NCI-H1436 treated with DMSO at 0.1 percent for 48 hours (cell line): ENCODE measurements at places on chromosomes 11 and 22.

DNA sequence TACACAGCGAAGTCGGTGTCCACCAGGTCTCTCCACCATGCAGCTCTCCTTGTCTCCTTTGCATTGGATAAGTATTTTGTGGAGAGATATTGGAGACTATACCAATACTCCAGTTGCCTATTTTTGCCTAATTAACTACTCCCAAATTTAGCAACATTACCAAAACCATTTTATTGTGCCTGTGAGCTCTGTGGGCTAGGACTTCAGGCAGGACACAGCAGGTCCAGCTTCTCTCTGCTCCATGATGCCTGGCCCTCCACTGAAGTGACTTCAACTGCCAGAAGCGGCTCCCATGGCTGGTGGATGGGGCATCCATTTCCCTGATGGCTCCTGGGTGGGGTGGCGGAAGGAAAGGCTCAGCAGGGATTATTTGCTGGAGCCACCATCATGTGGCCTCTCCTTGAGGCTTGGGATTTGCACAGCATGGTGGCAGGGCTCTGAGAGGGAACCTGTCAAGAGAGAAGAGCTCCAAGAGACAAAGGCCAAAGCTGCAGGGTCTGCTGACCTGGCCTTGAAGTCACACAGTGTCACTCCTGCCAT, 36.9 kb upstream of the MAPK1 start:
- no peak for DNase-seq

- DNase-seq = no peak
Measured at GRCh38 chr11:60844045-60844869, 2.3 kb downstream of the CCDC86 start.

DNA sequence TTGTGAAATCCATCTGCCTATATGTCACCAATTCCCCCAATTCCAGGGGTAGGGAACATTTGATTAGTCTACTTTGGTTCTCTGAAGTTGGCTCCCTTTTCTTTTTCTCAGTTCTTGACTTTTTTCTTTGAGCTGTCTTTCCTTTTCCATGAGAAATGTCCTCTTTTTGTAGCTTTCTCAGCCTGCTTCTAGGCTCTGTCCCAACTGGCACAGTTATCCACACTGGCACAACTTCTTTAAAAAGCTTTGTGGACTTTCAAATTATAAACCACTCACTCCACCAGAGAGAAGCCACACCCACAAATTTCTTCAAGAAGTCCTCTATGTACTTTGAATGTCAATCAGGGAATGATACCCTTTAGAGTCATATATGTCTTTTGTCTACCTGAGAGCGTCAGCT, 100.5 kb downstream of the TTC17 start:
- no peak for DNase-seq

GRCh38 chr11:95522874-95523273, 266.7 kb downstream of the FAM76B start:
- DNase-seq = no peak

DNA sequence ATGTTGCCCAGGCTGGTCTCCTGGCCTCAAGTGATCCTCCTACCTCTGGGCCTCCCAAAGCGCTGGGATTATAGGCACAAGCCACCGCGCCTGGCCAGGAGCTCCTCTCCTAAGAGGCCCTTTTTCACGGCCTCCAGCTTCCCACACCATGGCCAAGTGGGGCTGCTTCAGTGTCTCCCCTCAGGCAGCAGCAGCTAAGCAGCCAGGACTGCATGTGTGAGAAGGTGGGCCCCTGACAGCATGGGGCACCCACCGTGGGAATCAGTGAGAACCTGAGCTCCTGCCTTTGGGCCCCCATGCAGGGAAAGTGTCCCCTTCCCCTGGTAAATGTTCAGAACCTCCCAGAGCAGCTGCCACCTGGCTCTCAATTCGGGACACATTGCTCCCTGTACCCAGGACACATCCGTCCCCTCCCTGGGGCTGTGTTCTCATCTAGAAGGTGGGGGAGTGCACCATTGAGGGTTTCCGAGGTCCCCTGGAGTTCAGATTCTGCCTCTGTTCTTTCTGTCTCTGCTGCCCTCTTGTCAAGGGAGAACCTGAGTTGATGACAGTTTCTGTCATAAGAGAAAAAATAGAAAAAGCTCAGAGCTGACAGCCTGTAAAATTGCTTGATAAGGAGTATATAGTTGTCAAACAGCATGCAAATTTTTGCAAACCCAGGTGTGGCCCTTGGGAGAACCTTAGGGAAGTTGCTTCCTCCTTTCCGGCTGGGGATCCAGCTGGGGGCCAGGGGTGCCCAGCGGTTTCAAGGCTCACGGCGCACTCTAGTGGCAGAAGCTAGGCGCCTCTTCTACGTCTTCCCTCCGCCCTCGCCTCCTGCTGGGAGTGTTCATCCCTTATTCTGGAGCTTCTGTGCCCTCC, 29.7 kb downstream of the FAM83F start:
- no peak for DNase-seq

DNA sequence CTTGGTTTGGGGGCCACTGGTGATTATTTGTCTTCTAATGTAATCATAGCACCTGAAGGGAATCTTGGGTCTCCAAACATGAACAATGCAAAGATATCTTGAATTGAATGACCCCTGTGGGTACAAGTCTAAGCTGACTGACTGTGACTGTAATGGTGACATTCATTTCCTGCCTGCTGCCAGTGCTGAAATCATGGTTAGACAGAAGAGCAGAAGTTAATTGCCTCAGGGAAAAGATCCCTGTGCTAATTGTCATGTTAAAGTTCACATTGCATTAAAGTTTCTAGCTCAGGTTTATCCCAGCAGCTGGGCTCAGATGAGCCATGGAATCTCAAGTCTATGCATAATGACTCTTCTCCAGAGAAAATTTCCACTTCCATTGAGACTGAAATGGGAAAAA, 772.0 kb downstream of the ETS1 start:
- no peak for DNase-seq

- DNase-seq = no peak
Measured at GRCh38 chr11:8870411-8871170, 40.4 kb upstream of the AKIP1 start.

- no peak for DNase-seq
Measured at GRCh38 chr11:44427432-44427831, 117.5 kb upstream of the ALX4 start.

- no peak for DNase-seq
Measured at GRCh38 chr11:134577751-134578395, 165.8 kb upstream of the B3GAT1 start.

DNA sequence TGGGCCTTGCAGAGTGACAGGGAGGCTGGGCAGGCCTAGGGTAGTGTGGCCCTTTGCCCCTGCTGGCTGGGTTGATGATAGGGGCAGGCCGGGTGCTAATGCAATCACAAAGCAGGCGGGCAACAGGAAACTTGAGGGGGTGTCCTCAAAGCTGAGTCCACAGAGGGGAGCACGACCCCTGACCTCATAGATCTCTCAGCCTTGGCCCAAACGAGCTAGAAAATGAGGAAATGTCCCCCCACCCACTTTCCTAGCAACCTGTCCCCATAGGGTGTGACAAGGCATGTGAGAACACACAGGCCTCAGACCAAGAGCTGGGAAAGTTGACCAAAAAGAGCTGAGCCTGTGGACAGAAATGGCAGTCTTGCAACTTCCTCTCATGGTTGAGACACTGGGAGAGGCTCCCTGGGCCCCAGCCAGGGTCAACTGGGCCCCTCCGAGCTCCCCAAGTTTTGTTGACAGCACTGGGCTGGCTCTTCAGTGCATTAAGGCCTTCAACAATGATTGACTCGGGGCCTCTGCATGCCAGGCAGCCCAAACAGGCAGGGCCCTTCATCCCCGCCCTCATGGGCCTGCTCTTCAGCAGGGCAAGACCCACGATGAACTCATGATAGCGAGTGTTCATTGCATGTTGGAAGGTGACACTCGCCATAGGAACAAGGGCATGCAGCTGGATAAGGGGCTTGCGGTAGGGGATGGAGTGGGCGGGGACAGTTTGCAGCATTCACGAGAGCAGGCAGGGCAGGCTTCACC, 9.8 kb upstream of the SPI1 start:
- DNase-seq = no peak

DNA sequence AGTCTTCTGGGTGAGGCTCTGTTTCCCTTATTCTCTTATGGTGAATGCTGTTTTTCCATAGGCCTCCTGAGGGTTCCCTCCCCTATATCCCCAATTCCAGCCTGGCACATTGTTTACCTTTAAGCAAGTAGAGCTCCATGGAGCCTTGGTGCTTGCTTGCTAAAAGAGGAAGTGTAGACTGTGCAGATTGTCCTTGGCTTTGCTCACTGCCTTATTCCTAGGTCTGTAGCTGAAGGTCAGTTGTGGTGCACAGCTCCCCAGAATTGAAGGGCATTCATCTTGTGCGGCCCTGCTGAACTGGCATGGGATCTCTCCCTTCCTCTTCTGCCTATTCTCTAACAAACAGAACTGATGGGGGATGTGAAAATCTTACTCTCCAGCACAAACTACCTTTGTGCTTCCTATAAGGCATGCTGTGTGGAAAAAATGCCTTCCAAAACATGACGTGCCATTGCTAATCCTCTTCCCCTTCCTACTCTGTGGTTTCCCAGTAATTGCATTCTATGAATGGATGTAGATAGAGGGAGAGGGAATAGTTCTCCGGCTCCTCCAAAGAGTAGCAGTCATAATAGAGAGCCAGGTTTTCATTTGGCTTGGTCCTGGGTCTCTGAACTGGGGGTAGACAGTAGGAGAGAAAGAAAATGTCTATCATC, 34.2 kb upstream of the PLET1 start:
- DNase-seq = no peak

DNA sequence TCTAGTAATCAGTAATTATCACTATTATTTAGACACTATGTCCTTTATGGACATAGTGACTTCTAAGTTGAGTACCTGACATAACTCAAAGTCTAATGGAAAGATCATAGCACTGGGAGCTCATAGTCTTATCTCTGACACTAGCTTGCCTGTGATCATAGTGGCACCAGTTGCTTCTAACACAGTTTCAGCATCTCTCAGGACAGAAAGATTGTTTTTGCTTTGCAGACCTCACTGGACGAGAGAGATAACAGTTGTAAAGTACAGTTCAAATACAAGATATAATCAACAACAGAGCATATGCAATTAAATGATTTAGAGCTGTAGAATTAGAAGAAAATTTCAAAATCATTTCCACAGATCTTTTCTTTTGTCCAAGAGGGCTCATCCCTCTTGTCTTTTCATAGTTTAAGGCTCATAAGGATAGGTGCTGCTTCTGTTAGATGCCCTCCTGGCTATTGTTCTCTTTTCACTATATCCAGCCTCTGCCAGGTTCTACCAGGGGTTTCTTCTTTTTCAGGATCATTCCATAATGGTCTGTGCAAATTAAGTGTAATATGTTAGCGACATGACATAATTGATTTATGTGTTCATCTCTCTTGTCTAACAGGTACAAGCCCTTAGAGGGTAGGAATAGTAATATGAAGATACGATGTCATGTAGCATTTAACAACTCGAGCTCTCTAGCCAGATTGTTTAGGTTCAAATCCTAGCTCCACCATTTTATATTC, 1175.4 kb upstream of the TENM4 start:
- DNase-seq = no peak

DNA sequence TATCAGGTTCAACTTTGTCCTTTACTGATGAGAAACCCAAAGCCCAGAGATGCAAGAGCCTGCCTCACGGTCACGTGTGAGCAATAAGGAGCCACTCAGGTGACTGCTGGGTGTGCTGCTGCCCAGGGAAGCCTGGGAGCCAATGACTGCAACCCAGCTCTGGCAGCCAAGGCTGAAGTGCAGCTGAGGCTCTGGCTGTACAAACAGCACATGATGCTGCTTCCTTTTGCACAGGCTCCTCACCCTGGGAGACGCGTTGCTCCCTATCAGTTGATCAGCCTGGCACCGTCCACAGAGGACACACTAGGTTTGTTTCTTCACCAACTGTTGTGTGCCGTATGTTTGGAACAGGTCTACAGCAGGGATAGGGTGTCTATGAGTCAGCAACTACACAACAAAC, 168.7 kb downstream of the EFCAB6 start:
- no peak for DNase-seq

DNA sequence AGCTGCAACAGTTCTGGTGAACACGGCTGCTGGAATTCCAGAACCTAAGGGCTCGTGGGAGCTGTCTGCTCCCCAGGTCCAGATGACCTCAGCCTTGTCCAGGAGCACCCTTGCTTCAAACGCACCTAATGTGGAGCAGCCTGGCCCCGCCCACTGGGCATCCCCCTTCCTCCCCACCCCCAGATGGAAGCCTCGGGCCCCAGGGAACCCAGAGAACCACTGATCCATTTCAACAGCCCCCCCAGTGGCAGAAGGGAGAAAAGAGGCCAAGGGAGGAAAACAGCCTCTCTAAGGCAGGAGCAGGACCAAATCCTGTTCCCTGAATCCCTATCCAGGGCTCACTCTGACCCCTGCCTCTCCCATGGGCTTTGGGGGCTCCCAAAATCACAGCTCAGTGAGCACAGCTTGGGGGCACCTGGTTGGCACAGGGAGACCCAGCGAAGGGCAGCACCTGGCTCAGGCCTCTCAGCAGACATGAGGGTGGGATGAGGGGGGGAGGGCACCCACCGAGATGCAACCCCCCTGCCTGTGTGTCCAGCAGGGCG, 1.2 kb downstream of the CYTH4 start:
- DNase-seq = no peak

DNA sequence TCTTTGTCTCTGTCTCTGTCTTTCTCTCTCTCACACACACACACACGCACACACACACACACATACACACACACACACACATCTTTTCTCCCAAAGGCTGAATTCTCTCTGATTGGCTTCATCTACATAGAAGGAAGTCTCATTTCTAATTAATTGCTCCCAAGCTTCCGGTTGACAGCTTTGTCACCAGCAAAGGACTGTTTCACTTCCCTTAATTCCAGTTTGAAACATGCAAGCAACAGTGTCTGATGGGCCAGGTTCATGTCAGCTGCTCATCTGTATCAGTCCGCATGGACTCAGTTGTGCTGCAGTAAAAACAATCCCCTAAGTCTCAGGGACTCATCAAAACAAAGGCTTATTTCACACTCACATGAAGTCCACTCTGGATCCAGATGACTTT, 16.2 kb upstream of the PVALB start:
- DNase-seq = no peak

DNA sequence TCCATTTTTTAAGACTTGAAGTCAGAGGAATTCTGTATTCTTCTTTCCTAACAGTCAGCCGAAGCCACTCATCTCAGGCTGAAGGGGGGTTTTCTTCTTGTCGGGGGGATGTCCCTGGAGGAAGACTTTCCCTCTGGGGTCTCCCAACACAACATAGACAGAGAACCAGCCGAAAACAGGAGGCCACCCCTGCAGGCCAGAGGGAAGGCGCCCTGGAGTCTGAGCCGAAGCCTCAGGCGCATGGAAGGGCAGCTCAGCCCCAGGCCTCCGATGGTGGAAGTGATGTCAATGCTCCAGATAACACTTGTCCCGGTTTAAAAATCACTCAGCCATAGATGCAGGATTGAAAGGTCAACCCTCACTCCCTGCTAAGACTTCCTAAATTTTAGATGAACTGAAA, 1393.0 kb downstream of the TBC1D22A start:
- DNase-seq = no peak

DNA sequence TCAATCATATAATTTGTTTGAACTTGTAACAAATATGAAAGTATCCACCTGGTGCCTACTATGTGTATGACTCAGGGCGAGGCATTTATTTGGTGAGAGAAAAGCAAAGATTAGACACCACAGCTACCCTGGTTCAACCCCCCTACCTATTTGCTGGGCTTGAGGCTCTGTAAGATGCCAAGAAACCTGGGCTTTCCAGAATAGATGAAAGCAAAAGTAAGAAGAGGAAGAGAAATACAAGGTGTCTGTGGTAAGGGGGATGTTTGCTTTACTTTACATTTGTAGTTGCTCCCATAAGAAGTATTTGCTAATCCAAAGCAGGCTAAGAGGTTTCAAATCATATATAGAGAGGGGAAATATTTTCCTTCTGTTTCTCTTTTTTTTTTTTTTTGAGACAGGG, 61.7 kb downstream of the DDI1 start:
- DNase-seq = no peak

- no peak for DNase-seq
Measured at GRCh38 chr11:128876133-128876650, 9.1 kb upstream of the KCNJ1 start.

GRCh38 chr11:68379206-68379605, 66.8 kb downstream of the LRP5 start:
- no peak for DNase-seq
